Posterior vena cava (tissue), 2 donors: ENCODE measurements at places on chromosomes 12 and 14.

GRCh38 chr12:113476176-113476986, 4.7 kb upstream of the LHX5 start:
- no peak for DNase-seq

DNA sequence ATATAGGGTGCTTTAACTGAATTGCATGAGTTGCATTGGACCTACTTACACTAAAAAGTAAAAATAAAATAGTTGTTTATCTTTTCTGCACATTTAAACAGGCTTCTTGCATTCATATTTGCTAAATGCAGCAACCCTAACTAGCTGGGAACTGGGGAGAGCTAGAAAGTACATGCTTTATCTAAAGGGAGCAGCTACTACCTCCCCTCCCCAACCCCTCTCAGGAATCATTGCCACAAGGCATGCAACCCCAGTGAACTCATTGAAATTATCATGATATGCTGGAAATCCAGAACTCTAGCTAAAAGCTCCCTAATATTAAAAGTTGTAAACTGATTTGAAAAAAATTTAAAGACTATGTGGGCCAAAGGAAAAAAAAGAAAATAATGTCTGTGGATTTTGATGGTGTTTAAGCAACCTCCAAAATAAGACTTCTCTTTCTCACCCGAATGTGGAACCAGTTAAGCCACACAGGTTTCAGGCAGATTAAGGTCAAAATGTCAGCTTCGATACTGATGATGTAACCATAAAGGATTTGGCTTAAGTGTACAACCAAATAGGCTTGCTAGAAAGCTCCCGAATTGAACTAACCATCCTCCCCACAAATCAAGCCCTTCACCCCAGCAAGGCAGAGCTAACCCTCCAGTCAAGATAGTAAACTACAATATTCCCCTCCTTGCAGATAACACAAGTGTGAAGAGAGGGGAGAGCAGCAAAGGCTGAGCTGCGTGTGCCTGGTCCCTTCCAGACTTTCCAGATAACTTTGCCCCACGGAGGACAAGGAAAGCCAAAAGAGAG, 13.8 kb upstream of the POC1B start:
- no peak for DNase-seq

DNA sequence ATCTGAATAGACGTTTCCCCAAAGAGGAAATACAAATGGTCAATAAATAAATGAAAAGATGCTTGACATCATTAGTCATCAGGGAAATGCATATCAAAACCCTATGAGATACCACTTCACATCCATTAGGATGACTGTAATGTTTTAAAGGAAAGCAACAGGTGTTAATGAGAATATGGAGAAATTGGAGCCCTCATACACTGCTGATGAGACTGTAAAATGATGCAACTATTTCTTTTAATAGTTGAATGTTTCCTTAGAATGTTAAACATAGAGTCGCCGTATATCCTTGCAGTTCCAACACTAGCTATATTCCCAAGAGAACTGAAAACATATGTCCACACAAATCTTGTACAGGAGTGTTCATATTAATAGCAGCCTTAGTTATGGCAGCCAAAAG, 133.2 kb downstream of the SLC38A4 start:
- no peak for DNase-seq

GRCh38 chr14:24438223-24439097, 4.1 kb downstream of the SDR39U1 start:
- DNase-seq, result no peak

DNA sequence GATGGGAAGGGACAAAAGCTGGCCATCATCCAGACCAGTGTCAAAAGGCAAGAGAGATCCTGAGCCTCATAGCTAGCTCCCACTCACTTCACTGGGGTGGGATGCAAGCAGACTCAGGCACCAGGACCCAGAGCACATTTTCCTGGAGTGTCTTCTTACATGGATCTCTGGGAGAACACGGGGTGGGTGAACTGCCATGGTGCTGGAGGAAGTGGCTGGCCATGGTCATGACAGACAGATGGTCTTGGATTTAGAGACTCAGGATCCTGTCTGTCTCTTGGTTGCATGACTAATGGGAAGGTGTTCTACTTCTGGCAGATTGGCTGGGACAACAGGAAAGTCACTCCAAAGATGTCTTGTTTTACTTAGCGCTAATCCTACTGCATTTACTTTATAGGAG, 311.5 kb downstream of the ATP23 start:
- DNase-seq, result no peak

- no peak for DNase-seq
Measured at GRCh38 chr12:102522768-102523167, 42.4 kb upstream of the IGF1 start.

GRCh38 chr14:99186956-99187690, 84.9 kb downstream of the BCL11B start:
- no peak for DNase-seq

DNA sequence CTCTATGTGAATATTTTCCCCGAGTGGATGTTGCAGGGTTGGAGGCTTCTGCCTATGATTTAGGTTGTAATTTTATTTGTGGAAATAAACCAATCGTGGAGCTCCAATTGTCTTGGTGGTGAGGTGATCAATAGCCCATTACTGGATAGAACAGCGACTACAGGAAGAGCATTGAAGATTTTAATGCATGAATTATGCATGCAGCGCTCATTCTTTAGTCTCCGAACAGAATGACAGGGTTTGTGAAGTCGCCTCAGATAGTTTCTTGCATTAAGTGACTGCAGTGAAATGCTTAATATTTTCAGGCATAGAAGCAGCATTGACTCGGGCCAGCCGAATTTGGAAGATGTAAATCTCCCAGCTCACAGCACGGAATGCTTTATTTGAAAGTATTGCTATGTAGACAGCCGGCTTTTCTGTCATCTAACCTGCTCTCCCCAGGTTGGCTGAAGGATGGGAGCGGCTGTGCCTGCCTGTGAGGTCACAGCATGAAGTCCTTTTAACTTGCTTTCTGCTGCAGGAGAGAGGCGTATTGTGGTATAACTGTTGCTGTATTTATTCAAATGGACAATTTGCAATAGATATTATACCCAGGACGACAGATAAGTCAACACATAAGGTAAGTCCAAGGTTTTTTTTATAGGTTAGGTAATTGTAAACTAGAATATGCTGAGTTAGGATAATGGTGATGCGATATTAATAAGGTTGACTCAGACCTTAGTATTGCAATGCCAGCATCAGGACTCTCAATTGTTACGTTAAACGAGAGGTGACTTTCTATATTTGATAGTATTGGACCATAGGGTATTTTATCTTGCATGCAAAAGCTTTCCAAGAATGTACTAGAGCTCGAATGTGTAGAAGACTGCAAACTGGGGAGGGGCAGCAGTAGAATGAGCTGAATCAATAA, 135.7 kb downstream of the CNTN1 start:
- no peak for DNase-seq

GRCh38 chr12:125202421-125202820, 137.2 kb downstream of the AACS start:
- DNase-seq, result no peak

- DNase-seq, result no peak
Measured at GRCh38 chr12:51818566-51819300, 29.8 kb downstream of the FIGNL2 start.

- DNase-seq, result no peak
Measured at GRCh38 chr12:83016991-83017390, 330.3 kb downstream of the TMTC2 start.

GRCh38 chr14:70213721-70214282, 25.1 kb upstream of the SLC8A3 start:
- no peak for DNase-seq

GRCh38 chr14:58376791-58377190, 18.9 kb upstream of the TOMM20L start:
- DNase-seq, result no peak
